ENCODE measurements at places on chromosomes 5 and 9.

DNA sequence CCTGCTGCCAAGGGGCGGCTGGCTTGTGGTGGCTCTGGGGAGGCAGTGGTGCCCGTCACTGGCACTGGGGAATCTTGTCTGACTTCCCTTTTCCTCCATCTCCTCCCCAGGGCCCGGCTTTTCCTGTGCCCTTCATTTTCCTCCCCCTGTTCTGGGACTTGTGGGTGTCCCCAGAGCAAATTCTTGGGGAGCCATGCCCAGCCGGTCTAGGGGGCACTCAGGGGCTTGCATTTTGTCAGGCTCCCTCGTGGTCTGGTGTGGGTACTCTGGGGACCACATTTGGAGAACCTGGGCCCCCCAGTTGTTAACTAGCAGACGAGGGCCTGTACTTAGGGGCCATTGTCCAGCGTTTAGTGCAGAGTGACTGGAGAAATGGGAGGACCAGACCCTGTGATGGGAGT lies 105.2 kb upstream of the IER5L start:
- no peak for DNase-seq

GRCh38 chr5:38758774-38759600 lies 86.8 kb upstream of the OSMR start:
- DNase-seq = no peak

DNA sequence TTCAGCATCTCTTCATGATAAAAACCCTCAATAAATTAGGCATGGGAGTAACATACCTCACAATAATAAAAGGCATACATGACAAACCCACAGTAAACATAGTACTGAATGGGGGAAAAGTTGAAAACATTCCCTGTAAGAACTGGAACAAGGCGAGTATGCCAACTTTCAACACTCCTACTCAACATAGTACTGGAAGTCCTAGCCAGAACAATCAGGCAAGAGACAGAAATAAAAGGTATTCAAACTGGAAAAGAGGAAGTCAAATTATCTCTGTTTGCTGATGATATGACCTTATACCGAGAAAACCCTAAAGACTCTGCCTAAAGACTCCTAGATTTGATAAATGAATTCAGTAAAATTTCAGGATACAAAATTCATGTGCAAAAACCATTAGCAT lies 167.6 kb downstream of the TMEM38B start:
- DNase-seq = no peak

DNA sequence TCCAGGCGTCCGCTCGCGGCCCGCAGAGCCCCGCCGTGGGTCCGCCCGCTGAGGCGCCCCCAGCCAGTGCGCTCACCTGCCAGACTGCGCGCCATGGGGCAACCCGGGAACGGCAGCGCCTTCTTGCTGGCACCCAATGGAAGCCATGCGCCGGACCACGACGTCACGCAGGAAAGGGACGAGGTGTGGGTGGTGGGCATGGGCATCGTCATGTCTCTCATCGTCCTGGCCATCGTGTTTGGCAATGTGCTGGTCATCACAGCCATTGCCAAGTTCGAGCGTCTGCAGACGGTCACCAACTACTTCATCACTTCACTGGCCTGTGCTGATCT lies 294 bp downstream of the ADRB2 start:
- DNase-seq = no peak

- DNase-seq = no peak
These were observed 155.0 kb upstream of the CLINT1 start for GRCh38 chr5:158013939-158014338.

- no peak for DNase-seq
These were observed 443.3 kb downstream of the DNAH5 start for GRCh38 chr5:13501176-13501575.

DNA sequence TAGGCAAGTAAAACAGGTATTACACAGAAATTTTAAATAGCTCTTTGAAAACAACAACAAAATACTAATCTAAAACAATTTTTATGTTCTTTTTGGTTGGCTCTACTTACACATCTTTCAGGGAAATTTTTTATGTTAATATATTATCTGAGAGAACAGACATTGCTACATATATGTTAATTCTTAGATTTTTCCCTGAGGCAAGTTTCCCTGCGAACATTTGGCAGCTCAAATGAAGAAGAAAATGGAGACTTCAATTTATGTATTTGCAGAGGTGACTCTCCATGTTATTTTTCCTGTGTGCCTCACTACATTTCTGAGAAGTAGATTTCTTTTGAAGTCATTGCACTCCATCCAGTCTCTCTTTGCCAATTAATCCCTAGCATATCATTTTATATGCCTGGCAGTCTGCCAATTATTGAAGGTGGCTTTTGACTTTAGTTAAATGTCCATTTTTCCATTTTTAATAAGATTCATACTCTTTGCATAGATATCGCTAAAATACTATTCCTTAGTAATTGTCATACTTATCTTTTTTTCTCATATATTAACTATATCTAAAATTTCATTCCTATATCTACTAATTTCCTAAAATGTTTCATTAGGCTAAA lies 908.2 kb upstream of the CDH10 start:
- DNase-seq = no peak

DNA sequence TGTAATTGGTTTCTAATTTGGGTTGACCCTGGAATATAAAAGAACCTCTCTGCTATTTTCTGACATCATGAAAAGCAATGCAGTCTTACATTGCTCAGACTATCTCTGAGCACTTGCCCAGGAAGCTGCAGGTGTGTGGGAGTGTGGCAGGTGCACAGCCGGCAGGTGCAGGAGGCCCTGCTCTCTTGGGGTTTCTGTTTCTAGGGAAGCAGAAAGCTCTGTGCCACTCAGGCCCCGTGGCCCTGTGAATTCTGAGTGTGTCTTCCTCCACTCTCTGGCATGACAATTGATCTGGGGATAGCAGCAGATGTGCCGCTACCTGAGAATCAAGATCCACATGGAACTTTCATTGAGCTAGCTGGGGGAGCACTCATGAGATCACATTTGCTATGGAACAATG lies 45.7 kb upstream of the IRX2 start:
- no peak for DNase-seq

DNA sequence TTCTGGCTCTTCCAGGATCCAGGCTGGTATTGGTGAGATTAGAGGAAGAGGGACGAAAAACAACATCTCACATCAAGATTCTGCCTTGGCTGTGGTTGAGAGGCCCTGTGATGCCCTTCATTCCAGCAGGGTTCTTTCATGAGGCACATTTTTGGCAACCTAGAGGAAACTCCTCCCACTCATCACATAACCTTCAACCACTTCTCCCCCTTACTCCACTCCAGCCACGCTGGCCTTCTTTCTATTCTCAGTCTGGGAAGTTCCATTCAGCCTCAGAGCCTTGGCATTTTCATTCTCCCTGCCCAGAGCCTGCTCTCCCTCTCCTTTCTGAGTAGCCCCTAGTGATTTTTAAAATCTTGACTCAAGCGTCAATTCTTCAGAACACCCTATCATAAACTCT lies 337.5 kb downstream of the ZSWIM6 start:
- DNase-seq = no peak

- DNase-seq = no peak
These were observed 522.7 kb upstream of the CLINT1 start for GRCh38 chr5:158381614-158382160.

- no peak for DNase-seq
These were observed 650 bp downstream of the MRRF start for GRCh38 chr9:122265149-122265915.

GRCh38 chr9:21402386-21403251 lies 6.3 kb upstream of the IFNA8 start:
- DNase-seq = no peak

DNA sequence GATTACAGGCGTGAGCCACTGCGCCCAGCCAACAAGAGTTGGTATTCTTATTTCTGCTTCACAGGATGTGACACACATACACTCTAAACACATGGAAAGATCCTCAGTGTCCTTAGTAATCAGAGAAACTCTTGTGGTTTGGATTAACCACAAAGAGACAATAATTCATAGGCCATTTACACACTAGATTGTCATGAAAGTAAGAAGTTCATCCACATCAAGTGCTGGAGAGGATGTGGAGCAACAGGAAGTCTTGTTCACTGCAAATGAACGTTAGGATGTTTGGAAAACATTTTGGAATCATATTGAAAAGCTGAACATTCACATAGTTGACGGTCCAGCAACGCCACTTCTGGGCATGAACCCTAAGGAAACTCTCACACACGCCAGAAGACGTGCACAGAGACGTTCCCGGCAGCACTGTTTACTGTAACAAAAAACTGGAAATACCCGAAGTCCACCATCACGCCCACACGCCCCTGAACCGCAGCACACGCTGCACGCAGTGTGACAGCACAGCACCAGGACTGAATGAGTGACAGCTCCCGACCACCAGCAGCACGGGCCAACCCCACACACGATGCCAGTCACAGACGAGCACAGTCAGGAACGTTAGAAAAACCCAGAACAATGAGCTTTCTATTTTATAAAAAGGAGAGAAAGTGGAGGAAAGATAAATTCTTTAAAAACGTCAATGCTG lies 87.6 kb downstream of the COL23A1 start:
- no peak for DNase-seq

DNA sequence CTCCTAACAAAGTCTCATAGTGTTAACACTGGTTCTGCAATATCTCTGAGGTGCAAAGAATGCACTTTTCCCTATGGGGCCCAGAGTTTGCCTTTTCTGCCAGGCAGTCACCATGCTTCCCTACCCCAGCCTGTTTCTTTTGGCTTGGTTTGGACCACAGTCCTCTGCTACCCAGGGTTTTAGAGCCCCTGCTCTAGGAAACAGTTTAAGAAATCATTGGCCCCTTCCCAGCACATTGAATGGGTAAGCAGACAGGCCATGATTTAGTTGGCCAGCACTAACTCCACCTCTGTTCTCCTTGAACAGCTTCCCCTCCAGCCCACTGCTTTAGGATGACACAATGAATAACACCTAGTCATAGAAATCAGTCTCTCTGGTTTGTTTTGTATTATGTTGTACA lies 73.2 kb downstream of the UBAP1 start:
- no peak for DNase-seq

GRCh38 chr9:105069285-105069684 lies 141.3 kb upstream of the ABCA1 start:
- no peak for DNase-seq

GRCh38 chr9:99134893-99135341 lies 30.0 kb downstream of the TGFBR1 start:
- no peak for DNase-seq

DNA sequence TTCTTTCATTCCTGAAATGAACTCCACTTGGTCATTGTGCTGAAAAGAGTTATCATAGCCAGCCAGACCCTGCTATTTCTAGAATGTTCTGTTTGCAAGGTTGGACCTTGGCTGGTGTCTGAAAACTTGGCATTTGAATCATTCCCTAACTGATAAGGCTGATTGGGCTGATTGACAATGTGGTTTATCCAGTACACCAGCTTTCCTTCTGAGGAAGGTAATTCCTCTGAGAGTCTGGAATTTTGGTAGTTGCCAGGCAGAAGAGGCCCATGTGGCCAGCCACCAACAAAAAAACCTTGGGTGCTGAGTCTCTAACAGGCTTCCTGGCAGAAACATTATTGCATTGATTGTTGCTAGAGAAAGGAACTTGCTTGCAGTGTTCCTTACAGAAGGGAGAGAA lies 15.3 kb downstream of the SEC61B start:
- no peak for DNase-seq

GRCh38 chr9:79858508-79858907 lies 286.7 kb downstream of the TLE4 start:
- no peak for DNase-seq

- DNase-seq = no peak
These were observed 27.0 kb downstream of the UTP15 start for GRCh38 chr5:73592551-73592950.

DNA sequence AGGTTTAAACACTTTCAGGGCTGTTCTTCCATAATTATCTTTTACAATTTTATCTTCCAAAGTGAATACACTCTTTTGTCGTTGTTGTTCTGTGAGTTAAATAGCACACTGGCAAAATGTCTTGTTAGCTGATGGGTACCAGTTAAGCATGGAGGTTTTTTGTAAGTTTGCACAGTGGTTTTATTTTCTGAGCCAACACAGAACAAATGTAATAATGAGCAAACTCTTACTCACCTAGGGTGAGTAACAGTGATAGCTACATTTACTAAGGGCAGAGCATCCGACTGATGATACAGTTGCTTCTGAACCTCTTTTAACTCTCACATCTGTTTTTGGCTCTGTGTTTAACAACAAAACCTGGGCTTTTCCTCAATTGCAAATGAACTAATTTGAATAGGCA lies 103.2 kb downstream of the CTNND2 start:
- no peak for DNase-seq

GRCh38 chr5:127068493-127069214 lies 4.6 kb downstream of the C5orf63 start:
- no peak for DNase-seq

GRCh38 chr9:118959366-118959765 lies 409.9 kb downstream of the BRINP1 start:
- no peak for DNase-seq

DNA sequence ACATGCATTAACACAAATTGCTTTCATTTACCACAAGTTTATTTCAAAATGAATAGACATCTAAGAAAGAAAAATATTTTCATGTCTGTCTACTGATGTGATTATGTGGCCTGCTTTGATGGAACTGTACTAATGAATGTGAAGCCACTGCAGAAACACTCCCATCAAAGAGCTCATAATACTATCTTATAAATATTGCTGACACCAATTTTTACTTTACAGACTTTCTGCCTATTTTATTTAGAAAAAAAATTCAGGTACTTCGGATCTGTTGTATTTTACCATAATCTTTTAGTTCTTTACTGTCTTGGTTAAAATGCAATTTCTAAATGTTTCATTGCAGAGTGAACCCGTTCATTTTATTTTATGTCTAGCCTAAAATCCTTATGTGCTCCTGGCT lies 281.9 kb downstream of the ICE1 start:
- no peak for DNase-seq

DNA sequence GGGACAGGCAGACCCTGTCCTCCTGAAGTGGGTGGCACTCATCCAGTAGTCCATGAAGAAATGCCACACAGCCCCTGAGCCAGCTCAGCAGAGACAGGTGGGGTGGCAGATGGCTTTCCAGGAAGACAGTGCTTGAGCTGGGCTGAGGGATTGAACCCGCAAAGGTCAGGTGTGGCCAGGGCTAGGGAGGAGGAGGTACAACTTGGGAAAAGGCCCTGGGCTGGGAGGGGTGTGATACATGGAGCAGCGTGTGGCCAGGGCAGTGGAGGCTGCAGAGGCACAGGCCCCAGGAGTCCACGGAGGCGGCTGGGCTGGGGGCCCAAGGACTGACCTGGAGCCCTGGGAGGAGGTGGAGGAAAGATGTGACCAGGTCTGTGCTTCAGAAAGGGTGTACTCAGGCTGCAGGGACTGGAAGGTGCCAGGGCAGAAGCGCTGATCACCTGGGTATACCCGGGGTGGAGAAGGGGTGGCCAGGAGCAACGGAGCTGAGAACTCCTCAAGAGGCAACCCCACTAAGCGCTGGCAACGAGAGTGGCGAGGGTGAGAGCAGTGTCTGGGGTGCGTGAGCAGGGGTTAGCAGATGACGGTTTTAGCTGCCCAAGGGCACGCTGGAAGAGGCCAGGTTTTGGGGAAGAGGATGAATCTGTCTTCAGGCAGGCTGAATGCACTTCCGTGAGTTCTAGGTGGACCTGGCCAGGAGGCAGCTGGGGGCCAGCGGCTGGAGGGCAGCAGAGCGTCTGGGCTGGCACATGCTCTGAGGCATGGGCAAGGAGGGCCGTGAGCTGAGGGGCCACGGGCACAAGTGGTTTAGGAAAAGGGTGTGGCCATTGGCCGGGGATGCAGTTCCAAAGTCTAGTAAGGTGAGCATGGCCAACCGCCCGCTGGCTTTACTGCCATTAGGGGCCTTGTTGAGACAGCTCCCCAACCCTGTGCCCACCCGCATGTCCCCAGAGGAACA lies 3.9 kb upstream of the RABL6 start:
- DNase-seq = no peak

GRCh38 chr9:104276709-104277245 lies 182.7 kb downstream of the SMC2 start:
- no peak for DNase-seq

- DNase-seq = no peak
These were observed 208.1 kb downstream of the GNA14 start for GRCh38 chr9:77440057-77440456.
